ENCODE measurements at places on chromosomes 5 and 9.

DNA sequence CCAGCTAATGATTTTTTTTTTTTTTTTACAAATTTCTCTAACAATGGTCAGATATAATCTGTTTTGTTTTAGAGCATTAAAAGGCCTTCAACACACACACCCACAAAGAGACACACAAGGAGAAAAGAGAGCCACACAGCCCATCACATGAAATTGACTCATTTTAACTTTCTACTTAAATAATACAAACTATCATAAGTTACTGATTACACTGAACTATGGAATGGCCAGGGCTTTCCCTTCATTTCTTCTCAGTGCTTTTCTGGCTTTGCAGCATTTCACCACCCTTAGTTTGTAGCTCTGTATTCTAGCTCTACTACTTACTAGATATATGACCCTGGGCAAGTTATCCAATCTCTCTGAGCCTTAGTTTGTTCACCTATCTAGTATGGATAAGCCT, 13.2 kb downstream of the REEP5 start:
- DNase-seq: no peak

GRCh38 chr9:101047848-101048397, 19.4 kb downstream of the PLPPR1 start:
- DNase-seq: no peak

DNA sequence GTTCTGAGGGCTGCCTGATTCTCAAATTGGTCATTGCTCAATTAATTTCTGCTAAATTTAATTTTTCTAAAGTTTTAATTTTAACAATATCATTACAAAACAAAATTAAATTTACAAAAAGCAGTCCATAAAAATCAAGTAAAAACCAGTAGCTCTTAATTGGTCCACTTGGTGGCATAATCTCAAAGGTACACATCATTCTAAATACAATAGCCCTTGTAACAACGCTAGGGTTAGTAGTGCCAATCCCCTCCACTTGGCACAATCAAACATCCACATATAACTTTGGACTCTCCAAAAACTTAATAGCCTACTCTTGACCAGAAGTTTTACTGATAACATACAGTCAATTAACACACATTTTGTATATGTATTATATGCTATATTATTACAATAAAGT, 1.9 kb upstream of the NDUFB6 start:
- DNase-seq: no peak

- DNase-seq: no peak
These were observed 211.6 kb downstream of the ATP10B start for GRCh38 chr5:160640406-160640805.

DNA sequence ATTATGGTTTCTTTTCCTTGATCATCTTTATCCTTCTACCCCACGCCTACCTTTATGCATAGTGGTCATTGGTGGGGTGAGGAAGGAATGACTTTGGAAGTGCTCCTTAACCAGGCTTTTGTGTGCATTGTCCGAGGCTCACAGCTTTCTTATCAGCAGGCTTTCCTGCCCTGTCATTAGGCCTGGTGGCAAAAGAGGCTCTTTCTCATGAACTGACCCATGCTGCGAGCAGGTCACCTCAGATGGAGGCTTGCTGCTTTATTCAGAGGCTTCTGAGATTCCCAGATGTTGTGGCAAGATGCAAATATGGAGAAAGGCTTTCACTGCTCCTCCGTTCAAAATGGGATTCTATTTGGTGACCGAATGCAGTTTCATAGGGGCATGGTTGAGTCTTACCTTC, 57.4 kb upstream of the DMRTA1 start:
- DNase-seq: no peak

GRCh38 chr5:99060306-99061261, 131.8 kb upstream of the CHD1 start:
- DNase-seq: peak; percentile 72

- DNase-seq: no peak
These were observed 173.2 kb upstream of the TRPC7 start for GRCh38 chr5:136538534-136538933.

DNA sequence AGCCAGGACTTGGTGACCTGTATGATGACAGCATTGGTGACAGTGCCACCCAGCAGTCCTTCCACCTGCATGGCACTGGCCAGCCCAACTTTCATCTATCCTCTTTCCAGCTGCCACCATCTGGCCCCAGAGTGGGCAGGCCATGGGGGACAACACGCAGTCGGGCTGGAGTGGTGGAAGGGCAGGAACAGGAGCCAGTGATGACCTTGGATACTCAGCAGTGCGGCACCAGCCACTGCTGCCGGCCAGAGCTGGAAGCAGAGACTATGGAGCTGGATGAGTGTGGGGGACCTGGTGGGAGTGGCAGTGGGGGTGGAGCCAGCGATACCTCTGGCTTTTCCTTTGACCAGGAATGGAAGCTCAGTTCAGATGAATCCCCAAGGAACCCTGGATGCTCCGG, 56.9 kb downstream of the RUSC2 start:
- no peak for DNase-seq

DNA sequence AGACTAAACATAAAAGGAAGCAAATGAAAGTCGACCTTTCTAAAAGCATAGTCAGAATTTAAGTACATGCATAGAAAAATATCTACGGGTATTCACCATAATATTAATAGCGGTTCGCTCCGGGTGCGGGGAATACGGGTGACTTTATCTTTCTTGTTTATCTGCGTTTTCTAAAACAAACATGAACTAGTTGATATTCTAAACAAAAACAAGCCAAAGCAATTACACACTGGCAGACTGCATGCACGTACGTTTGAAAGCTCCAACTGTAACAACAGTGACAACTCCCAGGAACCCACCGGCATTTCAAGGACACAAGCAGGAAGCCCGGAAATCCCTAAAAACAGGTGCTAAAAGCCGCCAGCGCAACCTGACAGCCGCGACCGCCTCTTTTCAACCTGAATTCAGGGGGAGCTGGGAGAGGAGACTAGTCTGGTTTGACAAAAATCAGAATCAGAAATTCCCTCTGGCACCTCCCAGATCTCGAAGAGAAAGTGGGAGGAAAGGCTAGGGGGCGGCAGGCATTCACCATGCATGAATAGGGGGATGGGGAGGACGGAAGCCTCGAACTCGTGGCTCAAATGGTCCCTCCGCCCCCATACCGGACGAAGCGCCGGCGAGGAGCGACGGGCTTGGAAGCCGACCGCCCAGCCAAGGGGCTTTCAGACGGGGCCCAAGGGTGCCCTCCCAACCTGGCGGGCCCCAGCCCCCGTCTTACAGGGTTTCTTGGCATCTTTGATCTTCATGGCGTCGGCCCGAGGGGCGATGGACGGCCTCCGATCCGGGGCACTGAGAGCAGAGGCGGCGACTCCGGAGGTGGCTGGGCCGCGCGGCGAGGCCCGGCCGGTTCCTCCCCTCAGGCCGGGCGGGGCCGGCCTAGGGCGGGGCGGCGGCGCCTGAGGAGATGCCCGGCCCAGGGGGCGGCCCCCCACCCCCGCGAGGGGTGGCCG, at the start of gene PANK3:
Gene PANK3 (minus strand): TSS at position 831 of the 950 bp plus-strand sequence. CDS start 85 bp downstream, at position 746.
- DNase-seq: no peak

GRCh38 chr5:88000877-88001276, 267.8 kb downstream of the TMEM161B start:
- DNase-seq: no peak

DNA sequence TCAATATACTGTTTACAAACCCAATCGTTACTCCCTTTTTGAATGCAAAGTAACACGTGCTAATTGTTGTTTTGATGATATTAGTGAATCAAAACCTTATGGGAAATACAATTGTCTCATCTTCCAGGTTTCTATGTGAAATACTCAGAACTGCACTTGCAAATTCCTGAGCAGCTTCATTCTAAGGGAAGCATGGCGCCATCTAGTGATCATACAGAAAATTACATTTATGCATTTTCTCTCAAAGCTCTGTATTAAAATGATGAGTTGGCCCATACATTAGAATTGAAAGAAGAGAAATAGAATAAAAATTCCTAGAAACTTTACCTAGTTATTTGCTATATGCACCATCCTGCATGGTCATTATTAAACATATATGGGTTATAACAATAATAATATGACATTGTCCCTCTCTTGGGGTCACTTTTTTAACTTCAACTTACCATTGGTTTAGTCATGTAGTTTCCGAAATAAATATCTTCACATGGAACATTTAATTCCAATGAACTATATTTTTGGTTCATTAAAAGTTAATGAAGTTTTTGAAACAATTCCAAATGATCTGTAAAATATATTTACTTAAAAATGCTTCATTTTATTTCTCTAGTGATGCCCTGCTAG, 220.0 kb downstream of the PDE4D start:
- no peak for DNase-seq

DNA sequence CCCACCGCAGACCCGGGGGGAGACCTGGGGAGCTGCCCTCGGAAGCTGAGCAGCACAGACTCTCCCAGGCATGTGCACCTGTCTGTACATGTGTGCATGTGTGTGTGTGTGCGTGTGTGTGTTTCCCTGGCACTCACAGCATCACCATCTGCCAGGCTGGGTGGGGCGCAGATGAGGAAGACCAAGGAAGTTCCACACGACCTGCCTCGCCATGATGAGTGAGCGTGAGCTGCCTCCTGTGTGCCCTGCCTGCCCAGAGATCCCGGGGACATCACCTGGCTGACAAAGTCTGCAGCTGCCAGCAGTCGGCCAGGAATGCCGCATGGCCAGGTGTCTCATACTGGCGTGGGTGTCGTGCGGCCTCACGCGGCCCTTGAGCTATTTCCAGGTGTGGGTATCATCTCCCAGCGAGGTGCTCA, 4.0 kb upstream of the GPSM1 start:
- DNase-seq: no peak

DNA sequence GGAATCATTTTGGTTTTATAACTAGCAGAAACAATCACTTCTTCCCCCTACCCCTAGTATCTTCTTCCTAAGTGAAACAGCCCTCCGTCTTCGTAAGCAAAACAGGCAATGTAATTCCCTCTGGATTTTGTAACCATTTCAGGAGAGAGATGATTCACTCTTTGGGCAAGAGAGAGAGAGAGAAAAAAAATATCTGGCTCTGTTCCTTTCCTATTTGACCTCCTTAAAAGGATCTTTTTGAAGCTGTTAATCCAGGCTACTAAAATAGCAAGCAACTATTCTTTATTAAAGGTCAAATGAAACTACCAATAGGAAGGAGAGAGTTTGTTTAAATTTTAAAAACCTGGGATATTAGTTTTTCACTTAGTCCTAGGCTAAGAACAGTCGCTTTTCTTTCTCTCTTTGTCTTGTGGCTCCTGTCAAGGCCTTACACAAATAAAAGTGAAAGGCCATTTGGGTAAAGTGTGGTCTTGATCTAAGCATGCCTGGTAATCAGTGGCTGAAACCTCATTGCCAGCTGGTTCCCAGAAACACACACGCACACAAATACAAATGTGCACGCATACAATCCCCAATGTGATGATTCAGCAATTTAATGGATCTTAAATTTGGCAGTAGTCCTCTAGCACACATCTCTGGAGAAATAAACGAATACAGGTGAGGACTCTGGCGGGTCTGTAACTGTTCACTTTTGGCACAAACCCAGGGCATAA, 70.2 kb downstream of the PRUNE2 start:
- no peak for DNase-seq

All from ascending aorta (tissue), 2 donors.